ENCODE measurements at places on chromosomes 4 and X.

- DNase-seq, result no peak
Measured at GRCh38 chrX:56232221-56233082, at the start of gene KLF8. Gene KLF8 (plus strand): TSS chrX:56232356. CDS start chrX:56233335, 979 bp downstream.

- DNase-seq, result no peak
Measured at GRCh38 chr4:41943506-41943905, 8.3 kb downstream of the TMEM33 start.

- DNase-seq, result no peak
Measured at GRCh38 chr4:62130637-62131036, 930.5 kb downstream of the ADGRL3 start.

DNA sequence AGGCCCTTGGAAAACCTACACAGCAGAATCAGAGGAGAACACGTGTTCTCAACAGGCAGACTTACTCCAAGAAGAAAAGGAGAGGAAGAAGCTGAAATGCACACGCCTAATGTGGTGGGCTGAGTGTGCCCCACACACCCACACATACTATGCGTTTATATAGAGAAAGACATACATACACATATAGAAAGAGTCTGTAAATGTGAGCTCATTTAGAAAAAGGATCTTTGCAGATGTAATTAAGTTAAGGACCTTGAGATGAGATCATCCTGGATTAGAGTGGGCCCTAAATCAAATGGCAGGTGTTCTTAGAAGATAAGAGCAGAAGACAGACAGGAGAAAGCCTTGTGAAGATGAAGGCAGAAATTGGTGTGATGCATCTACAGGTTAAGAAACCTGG, 87.2 kb upstream of the KLF3 start:
- no peak for DNase-seq

GRCh38 chr4:105715692-105716278, 7.2 kb downstream of the GSTCD start:
- peak; percentile 31 for DNase-seq

DNA sequence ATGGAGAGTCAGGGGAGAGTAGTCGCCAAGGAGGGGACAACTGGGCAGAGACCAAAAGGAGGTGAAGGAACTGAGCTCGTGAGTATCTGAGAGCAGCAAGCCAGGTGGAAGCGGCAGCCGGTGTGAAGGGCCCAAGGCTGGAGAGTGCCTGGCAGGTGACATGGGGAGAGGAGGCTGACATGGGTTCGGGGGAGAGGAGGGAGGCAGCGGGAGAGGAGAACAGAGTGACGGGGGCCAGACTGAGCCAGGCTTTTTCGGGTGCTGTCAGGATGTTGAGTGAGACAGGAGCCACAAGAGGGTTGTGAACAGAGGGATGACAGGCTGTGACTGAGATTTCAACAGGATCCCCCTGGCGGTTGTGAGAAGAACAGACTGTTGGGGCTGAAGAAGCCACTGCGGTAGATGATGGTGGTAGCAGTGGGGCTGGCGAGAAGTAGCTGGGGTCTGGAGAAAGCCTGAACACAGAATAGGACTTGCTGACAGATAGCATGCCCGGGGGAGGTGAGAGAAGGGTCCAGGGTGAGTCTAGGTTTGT, 5.7 kb downstream of the ELK1 start:
- no peak for DNase-seq

- DNase-seq, result no peak
Measured at GRCh38 chr4:173213296-173213695, 44.7 kb downstream of the GALNT7 start.

- DNase-seq, result no peak
Measured at GRCh38 chr4:84875636-84876371, 90.7 kb downstream of the WDFY3 start.

Data from NCI-H446 treated with DMSO at 0.1 percent for 48 hours (cell line).